Stimulated activated CD4-positive, alpha-beta T cell treated with anti-CD3 and anti-CD28 coated beads, TNF-alpha, amount 100 ng/mL, for 4 hours (primary cell): ENCODE measurements at places on chromosomes 11 and 22.
A peak's percentile ranks its signal among the peaks of the same experiment; 100 is the strongest.

DNA sequence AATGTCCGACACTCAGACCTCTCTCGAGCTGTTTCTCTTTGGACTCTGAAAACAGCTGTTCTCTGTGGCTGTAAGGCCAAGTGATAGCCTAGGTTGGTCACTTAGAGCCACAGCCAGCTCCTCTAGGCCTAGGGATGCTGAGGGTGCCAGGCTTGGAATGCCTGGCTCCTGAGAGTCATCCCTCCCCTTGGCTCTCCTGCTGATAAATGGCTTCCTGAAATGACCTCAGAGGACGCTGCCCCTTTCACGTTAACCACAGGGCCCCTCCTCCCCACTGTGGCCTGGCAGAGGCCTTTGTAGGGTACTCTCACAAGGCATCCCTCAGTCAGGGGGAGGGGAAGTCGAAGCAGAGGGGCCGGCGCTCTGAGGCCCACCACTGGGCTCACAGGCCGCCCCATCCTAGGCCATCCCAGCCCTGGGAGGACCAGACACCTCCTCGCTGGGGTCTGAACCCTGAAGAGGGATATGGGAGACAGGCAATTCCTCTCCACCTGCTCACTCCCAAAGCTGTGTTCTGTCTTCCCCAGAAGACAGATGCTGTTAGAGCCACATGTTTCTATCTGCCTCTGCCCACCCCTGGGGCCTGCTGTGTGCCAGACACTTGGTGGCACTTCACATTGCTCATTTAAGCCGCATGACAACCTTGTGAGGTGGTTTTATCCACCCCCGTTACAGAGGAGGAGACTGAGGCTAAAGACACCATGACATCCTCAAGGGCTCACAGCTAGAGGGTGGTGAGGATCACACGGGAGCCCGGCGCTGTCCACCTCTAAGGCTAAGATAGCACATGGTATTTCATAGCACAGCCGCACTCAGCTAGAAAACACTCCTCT is 50.9 kb downstream of the ARFGAP3 start:
- DNase-seq, result no peak

DNA sequence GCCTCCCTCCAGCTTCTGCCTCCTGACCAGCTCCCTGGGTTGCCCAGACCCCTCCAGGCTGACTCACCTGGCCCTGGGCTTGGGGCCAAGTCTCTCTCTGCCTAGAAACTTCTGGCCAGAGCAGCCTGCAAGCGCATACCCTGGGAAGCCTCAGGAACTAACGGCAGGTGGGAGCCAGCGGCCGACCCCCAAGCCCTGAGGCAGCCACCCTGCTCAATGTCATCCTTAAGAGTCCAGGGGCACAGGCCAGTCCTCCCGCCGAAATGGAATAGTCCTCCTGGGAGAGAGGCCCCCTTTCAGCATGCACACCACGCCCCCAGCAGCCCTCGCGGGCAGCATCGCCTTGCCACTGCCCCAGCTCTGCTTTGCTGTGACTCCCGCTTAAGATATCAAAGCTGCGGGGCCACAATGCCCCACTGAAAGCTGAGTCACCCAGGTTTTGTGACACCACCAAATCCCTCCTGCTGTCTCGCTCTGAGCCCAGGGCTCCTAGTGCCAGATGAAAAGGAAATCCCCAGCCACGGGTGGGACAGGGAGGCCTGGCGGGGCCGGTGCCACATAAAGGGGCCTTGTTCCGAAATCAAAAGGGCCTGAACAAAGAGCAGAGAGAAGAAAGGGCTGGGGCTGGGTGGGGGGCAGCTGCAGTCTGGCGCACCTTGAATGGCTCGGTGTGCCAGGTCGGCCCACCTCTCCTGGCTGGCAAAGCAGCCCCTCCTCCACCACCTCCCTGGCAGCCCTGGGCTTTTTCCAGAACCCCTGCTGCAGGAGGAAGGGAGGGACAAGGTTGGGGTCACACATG is 21.4 kb upstream of the FGF3 start:
- DNase-seq, result no peak

GRCh38 chr11:90639461-90639993 is 416.7 kb upstream of the CHORDC1 start:
- no peak for DNase-seq

- DNase-seq, result no peak
Measured at GRCh38 chr11:37747121-37747520, 1149.1 kb upstream of the RAG2 start.

DNA sequence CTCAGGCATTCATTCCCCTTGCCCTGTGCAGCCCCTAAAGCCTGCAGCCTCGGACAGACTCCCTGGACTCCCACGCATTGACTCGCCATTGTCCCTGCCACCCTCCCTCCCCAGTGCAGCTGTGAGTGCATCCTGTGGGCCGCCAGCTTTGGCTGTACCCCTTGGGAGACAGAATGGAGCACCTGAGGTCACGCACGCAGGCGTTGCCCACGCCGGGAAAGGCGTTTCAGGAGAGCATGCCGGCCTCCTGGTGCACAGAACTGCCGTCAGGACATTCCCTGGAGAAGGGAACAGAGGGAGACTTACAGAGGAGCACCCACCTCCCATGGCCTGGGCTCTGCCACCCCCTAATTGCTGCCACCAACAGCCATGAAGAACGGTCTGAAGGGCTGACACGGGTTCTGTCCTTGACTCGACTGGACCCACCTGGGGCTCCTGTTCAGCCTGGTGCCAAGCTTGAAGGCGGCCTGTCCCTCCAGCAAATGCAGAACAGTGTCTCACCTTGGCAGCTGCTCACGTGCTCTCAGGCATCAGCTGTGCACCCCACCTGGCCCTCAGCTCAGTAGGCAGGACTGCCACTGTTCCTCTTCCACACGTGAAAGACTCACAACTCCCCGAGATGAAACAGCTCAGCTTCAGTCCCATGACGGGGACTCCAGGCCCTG is 503.8 kb downstream of the BRD1 start:
- no peak for DNase-seq

GRCh38 chr11:96136613-96137298 is 206.2 kb downstream of the MAML2 start:
- DNase-seq, result no peak

DNA sequence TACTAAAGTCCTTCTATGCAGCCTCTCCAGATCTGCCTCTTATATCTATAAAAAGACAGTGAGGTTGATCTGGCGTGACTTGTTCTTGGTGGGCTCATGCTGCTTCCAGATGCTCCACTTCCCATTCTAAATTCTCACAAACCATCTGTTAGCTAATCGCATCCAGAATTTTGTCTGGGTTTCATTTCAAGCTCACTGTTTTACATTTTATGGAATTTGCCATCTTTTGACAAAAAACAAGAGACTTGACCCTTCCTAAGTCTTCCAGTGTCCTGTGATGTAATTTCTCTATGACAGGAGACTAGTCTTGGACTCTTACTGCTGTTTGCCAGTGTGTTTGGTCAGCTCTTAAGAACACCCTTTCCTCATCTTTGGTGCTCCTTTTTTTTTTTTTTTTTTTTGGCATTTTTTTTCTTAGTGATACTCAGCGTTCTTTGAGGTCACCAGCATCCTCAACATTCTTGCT is 23.0 kb downstream of the CRKL start:
- DNase-seq, result no peak

DNA sequence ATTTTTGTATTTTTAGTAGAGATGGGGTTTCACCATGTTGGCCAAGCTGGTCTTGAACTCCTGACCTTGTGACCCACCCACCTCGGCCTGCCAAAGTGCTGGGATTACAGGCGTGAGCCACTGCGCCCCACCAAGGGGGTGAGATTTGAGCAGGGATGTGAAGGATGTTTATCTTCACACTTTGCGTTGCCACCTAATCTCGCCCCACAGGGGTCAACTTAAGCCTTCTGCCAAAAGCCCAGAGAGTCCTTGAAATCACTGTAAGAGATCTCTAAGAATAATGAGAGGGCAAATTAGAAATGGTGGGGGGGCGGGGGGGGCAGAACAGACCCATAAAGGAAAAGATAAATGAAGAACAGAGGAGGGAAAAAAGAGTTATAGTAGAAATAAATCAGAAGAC is 158.3 kb upstream of the TIMP3 start:
- no peak for DNase-seq

DNA sequence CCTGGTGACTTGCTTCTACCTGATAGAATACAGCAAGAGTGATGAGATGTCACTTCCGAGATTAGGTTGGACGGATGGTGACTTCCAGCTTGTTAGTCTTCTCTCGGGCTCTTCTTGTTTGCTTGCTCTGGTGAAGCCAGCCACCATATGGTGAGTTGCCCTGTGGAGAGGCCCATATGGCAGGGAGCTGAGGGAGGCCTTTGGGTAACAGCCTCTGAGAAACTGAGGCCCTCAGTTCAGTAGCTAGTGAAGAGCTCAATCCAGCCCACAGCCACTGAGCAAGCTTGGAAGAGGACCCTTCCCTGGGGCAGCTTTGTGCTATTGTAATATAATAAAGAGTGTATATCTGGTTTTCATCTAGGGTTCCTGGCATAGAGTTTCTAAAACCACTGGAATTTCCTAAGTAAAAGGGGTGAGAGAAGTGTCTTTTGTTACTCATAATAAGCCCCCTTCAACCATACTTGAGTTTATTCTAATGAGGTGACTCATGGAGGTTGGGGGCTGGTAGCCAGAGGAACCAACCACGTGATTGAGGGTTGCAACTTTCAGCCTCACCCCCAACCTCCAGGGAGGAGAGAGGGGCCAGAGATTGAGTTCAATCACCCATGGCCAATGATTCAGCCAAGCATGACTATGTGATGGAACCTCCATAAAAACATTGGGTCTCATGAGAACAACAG is 8.0 kb upstream of the TPCN2 start:
- no peak for DNase-seq

- no peak for DNase-seq
Measured at GRCh38 chr11:70625582-70626518, 227.5 kb downstream of the CTTN start.

- no peak for DNase-seq
Measured at GRCh38 chr11:71461696-71462095, 8.7 kb downstream of the NADSYN1 start.

GRCh38 chr11:15169815-15170551 is 55.3 kb downstream of the INSC start:
- DNase-seq, result no peak

- no peak for DNase-seq
Measured at GRCh38 chr11:96013461-96014213, 89.7 kb upstream of the MTMR2 start.

DNA sequence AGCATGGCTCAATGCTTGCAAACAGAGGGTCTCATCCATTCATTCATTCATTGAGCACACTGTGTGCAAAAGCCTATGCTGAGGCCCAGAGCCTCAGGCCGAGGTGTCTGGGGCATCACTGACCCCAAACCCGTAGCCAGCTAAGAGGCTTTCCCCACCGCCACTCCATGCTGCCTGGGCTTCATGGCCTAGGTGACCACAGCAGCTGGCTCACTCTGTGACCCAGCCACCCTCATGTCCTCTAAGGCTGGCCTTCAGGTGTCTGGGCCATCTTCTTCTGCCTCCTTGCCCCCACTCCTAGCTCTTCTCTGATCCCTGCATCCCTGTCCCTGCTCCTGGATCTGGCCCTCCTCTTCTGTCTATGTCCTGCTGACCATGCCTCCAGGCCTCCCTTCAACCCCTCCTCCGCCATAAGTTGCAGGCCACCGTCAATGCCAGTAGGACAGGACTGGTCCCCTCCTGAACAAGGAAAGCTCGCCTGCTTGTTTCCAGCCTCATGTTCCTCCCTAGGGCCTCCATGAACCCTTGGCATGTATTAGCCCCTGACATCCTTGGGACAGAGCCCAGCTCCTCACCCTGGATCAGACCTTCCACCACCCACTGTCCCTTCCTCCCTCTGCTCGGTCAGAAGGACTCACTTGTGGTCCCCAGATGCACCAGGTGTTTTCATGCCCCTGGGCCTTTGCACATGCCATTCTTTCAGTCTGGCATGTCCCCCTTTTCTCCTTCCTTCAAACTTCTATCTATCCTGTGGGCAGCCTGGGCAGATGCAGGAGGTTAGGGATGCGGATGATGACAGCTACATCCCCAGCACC is 92.8 kb downstream of the MYEOV start:
- no peak for DNase-seq

GRCh38 chr11:6604081-6604626 is 580 bp downstream of the ILK start:
- DNase-seq, result peak; percentile 38

DNA sequence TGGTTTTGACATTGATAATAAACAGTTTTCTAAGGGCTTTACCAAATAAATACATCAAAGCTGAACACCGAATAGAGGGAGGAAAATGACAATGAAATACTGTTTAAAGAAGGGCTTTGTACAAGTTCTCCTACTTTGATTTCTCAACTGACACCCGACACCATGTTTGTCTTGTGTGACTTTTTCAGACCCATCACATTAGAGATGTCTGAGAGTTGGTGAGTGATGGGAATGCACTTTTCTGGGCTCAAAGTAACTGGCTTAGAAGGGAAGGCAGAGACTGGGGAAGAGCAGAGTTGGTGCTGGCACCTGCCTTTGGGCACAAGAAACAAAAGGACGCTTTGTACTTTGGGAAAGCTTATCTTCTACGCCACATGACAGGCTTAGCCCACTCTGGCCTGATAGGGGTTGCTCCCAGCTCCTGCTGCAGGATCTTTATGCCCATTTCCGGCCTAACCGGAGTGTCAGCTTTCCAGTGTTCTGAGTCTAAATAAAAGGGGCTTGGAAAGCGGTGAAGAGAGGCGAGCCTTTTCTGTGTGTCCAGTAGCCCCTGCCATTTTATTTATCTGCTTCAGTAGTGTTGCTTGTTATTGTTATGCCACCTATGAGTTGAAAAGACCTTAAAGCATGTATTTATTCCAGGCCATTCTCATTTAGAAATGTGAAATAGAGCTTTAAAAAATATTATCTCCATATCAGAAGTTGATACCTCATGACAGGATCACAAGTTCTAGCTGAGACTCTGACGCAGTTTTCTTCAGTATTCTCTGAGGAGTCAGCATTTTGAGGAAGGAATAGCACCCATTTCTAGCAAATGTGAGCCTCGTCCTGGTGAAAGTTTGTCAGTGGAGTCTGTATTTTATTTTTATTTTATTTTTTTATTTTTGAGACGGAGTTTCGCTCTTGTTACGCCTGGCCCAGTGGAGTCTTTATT is 24.2 kb downstream of the KREMEN1 start:
- no peak for DNase-seq

DNA sequence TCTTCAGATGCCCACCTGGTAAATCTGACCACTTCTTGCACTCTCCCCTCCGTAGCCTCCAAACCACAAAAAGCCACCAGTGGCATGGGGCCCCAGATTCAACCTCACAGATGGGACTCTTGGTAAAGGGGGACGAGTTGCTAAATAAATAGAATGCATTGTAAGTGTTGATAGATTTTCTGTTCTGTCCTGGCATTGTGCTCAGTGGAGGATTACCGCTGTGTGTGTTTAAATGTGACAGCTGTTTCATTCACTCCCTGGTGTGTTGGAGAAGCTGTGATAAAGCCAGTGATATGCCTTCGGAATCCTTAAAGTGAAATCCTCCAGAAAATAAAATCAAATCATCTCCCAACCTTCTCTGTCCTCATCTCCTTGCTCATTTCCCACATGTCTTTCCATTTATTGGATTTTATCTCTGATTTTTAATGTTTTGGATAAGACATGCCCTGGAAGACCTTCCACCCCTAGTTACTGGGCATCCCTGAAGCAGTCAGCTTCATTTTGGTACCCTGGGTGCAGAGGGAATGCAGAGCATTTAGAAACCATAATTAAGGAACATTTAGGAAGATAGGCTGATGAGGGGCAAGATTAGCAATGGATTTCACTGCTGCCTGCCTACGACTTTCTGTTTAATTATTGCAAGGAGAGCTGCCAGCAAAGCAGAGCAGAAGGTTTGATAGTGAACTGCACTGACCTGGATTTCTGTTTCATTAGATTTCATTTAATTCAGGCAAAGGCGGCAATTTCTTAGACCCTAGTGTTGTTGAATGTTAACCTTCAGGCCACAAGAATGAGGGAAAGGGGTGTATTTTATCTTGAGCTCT is 460.9 kb upstream of the KIRREL3 start:
- no peak for DNase-seq
